ENCODE measurements at places on chromosomes 2 and 18.

- DNase-seq: no peak
Observed at GRCh38 chr2:62478093-62478580, 27.9 kb downstream of the TMEM17 start.

GRCh38 chr2:96267159-96267971 is 1.3 kb downstream of the CIAO1 start:
- peak; percentile 30 for DNase-seq

GRCh38 chr2:96486696-96487095 is 18.5 kb downstream of the NEURL3 start:
- DNase-seq: no peak

DNA sequence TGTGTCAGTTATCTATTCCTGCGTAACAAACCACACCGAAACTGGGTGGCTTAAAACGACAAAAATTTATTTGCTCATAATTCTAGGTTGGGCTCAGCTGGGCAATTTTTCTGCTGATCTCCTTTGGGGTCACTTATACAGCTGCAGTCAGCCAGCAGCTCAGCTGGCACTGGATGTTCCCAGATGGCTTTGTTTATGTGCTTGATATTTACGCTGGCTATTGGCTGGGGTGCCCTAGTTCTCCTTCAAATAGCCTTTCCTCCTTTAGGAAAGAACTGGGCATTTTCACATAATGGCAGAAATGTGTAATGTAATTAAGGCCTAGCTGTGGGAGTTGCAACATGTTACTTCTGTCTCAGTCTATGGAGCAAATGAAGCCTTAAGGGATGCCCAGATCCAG is 142.2 kb downstream of the B3GNT2 start:
- no peak for DNase-seq

DNA sequence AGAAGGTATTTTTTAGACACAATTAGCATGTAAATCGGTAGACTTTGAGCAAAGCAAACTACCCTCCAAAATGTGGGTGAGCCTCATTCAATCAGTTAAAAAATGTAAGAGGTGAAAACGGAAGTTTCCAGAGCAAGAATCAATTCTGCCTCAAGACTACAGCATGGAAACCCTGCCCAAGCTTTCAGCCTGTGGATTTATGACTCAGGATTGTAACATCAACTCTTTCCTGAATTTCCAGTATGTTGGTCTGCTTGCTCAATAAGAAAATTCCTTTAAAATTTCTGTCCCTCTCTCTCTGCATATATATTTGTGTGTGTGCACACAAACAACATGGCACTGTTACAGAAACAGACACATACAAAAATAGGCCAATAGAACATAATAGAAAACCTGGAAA is 228.6 kb upstream of the DOK6 start:
- DNase-seq: no peak

GRCh38 chr2:237702441-237703391 is 75.3 kb downstream of the LRRFIP1 start:
- DNase-seq: peak; percentile 81

- no peak for DNase-seq
Observed at GRCh38 chr2:132419941-132420340, 3.3 kb downstream of the GPR39 start.

DNA sequence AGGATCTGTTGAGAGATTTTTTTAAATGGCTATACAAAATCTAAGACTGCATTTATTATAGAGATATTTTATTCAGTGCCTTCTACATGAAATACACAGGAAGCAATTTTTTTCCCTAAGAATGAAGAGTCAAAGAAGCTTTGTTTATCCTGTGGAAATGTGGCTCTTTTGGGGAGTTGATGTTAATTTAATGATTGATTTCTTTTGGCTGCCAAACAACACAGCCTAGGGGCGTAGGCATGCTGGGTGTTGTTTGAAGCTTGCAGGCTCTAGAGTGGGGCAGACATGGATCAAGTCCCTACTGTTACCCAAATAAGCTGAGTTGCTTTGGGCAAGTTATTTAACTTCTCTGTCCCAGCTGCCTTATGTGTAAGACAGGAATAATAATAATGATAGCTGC is 21.1 kb upstream of the PLEK start:
- DNase-seq: no peak

GRCh38 chr2:216389570-216389969 is 17.3 kb upstream of the MARCHF4 start:
- no peak for DNase-seq

DNA sequence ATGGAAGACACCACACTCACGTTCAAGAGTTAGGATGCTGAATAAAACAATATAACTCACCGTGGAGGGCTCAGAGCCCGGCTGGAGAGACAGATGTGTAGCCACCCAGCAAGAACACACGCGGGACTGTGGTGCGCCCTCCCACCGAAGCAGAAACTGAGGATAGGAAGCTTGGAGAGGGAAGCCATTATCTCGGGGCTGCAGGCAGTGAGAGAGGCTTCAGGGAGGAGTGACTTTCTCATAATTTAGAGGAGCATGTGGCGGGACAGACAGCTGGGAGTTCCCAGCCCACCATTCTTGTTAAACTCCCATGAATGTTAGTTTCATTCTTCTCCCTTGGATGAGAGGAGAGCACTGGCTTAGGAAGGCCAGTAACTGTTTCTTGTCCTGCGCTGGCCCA is 96.4 kb downstream of the MAPRE2 start:
- DNase-seq: no peak

GRCh38 chr2:23268467-23269263 is 116.3 kb upstream of the KLHL29 start:
- no peak for DNase-seq

DNA sequence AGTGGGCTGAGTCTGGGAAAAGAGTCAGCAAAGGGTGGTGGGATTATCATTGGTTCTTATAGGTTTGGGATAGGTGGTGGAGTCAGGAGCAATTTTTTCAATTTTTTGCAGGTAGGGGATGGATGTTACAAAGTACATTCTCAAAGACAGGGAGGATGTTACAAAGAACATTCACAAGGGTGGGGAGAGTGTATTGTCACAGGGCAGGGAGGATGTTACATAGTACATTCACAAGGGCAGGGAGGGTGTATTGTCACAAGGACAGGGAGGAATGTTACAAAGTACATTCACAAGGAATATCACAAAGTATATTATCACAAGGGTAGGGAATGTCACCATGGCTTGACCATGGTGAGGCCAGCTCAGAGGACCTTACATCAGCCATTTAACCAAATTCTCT is 58.6 kb upstream of the WDR75 start:
- no peak for DNase-seq

- no peak for DNase-seq
Observed at GRCh38 chr2:233434666-233435330, 80.5 kb downstream of the DGKD start.

- DNase-seq: no peak
Observed at GRCh38 chr2:52501715-52502475, 1265.7 kb upstream of the CHAC2 start.

DNA sequence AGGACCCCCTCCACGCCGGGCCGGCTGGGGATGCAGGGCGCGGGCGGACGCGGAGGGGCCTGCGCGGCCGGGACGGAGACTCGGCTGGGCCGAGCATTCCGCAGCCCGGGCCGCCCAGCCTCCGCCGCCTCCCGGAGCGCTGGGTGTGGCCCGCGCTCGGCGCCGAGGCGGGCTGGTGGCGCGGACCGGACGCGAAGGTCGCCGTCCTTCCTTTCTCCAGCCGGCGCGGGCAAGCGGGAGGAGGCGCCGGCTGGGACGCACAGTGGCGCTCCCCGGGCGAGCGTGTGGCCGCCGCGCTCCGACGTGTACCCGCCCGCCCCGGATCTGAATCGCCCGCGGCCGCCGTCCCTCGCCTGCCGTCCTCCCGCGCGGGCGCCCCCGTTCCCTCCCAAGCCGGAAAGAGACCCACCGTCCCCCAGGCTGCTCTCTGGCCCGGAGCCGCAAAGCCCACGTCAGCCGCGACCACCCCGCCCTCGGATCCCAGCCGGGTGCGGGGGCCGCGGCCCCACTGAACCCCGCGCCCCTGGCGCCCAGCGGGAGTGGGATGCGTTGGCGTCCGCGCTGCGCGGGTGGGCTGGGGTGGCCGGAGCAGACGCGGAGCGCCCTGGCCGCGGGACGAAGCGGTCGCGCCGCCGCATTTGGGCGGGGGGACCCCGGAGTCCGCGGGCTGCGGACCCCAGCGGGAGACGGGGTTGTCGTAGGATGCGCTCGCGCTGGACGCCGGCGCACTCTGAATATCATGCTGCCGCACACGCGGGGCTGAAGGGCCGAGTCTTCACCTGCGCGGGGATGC is 634 bp downstream of the SPATS2L start:
- peak; percentile 15 for DNase-seq

DNA sequence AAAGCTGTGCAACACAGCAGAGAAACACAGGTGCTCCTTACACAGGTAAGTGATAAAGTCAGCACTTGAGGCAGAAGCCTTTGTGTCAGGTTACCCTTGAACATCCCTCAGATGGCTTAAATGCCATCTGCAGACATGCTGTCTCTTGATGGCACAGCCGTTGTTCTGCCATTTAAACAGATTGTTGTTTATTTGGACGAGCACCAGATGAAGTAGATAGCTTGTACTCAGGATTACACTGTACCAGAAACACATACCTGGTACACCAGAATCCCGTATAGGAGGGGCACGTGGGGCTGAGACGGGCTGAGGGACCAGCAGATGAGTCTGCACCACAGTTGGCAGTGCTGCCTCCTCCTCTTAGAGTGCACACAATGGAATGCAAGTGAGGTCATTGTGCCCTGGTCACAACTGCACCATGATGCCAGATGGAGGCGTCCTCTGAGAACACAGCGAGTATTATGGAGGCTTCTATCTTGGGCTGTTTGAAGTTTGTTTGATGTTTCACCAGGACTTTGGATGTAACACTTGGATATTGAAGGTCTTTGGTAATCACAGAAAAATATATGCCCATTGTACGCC is 143.0 kb downstream of the TANC1 start:
- DNase-seq: no peak

DNA sequence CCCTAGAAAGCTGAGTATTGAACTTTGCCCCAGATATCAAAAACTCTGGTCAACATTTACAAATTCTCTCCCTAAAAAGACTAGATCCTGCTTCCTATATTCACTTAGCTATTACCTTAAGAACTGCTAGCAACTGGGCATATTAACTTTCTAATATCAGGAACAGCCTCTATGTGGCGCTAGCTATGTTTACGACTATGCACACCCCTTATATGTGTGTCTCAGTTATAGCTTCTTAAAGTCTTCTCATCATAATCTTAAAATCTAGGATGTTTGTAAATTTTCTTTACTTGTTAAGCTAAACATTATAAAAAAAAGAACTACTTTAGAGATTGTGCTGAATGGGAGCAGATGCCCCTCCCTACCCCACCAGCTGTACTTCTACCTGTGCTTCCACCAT is 1.7 kb upstream of the STAMBP start:
- no peak for DNase-seq

GRCh38 chr2:126661702-126662500 is 5.9 kb downstream of the GYPC start:
- no peak for DNase-seq

DNA sequence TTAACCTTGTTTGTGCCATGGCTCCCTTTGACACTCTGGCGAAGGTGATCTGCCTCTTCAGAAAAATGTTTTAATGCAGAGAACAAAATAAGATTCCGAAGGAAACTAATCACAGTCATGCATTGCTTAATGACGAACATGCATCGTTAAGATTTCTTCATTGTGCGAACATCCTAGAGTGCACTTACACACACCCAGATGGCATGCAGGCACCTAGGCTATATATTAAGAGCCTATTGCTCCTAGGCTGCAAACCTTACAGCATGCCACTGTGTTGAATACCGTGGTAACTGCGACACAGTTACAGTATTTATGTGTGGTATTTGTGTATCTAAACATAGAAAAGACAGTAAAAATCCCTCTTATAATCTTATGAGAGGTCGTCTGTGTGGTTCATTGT is 8.3 kb downstream of the ASAP2 start:
- DNase-seq: no peak

DNA sequence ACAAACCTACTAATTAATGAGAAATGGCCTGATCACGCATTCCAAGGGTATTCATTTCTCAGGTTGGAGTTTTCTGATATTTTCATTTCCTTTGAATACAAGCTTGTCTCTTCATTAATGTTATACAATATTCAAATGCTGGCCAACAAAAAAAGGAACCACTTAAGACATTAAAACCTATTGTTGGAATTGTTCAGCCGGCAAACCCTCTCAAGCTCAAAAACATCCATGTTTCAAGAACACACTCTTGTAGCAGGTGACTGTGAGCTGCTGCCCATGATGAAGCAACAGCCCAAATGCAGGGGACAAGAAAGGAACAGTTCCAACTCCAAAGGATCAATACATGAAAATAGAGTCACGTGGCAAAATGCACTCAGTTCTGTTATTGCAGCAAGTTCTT is 454.5 kb downstream of the BCL11A start:
- DNase-seq: no peak

- DNase-seq: no peak
Observed at GRCh38 chr2:209990838-209991237, 11.6 kb upstream of the RPE start.

DNA sequence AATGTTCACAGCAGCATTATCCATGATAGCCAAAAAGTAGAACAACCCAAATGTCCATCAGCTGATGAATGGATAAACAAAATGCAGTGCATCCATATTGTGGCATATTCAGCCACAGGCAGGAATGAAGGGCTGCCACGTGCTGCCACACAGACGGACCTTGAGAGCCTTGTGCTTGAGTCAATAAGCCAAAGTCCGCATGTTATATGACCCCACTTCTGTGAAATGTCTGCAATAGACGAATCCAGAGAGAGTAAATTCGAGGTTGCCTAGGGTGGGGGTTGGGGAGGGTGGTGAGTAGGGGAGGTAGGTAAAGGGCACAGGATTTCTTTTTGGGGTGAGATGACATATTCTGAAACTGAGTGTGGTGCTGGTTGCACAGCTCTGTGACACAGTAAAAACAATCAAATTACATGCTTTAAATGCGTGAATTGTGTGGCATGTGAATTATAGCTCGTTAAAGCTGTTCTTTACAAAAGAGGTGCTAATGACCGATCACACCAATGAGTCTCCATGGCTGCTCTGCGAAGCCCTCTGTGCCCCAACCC is 38.9 kb upstream of the LDLRAD4 start:
- DNase-seq: no peak

GRCh38 chr2:76730021-76730420 is 792.2 kb downstream of the LRRTM4 start:
- no peak for DNase-seq

GRCh38 chr2:84472856-84473565 is 13.9 kb upstream of the SUCLG1 start:
- no peak for DNase-seq

DNA sequence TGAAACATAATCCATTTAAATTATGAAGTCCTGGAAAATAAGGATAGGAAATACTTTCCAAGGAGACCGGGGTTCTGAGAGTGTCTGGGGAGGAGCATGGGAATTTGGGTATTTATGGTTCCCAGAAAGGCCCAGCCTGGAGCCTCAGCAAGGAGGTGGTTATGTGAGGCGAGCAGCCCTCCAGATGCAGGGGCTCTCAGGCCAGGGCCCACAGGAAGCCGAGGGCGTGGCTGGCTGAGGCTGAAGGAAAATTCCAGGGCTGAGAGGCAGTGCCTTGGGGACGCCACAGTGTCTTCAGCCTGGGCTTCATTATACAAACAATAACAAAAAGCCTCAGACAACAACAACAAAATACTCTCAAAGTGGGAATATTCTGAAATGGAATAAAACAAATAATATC is 86.9 kb upstream of the SERPINE2 start:
- DNase-seq: no peak

GRCh38 chr2:43041173-43041591 is 185.2 kb downstream of the ZFP36L2 start:
- no peak for DNase-seq
